ENCODE measurements at places on chromosomes 7 and 10.

DNA sequence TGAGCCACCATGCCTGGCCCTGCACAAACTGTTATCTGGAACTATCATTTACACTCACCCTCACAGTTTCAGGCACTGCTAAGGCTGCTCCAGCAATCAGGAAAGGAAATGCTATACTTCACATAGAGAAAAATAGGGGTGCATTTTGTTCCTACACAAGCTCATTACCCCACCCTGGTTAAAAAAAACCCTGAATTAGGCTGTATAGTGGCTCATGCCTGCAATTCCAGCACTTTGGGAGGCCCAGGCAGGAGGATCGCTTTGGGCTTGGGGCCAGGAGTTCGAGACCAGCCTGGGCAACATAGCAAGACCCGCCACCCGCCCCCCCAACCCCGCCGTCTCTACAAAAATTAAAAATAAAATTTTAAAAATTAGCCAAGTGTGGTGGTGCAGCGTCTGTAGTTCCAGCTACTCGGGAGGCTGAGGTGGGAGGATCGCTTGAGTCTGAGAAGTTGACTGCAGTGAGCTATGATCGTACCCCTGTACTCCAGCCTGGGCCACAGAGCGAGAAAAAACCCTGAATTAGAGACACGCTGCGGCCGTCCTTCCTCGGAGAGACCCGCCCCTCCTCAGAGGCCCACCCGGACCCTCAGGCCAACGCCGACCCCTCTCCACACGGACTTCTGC, 539 bp downstream of the PTCD1 start:
- no peak for DNase-seq

- no peak for DNase-seq
Measured at GRCh38 chr7:71254751-71255150, 122.8 kb downstream of the GALNT17 start.

- DNase-seq = no peak
Measured at GRCh38 chr10:124323806-124324205, 94.9 kb downstream of the OAT start.

DNA sequence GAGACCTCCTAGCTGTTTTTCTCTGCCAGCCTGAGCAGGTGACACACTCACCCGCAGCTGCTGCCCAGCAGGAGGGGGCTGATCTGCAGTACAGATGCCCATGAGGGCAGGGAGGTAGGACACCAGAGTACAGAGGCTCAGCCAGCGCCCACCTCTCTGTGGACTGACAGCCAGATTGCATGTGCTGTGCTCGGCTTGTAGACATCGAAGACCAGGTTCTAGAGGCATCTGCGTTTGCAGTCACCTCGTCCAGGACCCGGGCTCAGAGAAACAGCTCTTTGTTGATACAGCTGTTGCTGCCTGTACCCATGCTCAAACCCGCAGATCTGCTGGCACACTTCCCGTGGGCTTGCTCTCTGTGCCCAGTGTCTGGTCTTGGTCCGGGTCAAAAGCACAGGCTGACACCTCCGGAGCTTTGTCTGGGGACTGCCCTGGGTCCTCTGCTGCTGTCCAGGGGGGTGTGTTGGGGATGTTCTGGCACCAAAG, 224.7 kb downstream of the GLRX3 start:
- DNase-seq = no peak

DNA sequence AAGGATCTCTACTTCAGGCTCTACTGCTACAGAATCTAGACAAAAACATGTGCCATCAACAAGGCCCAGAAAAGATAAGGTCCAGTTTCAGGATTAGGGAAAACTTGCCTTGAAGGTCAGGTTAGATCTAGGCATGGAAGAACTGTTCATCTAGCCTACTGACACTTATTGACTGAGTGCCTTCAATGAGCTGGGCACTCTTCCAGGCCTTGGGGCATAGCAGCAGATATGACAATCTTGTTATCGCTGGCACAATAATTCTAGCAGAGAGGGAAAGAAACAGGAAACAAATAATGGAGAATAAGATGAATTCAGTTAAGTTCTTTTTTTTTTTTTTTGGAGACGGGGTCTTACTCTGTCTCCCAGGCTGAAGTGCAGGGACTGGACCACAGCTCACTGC, 71.6 kb downstream of the ADCYAP1R1 start:
- DNase-seq = no peak

- no peak for DNase-seq
Measured at GRCh38 chr10:69938541-69938991, 114.1 kb upstream of the MACROH2A2 start.

- DNase-seq = no peak
Measured at GRCh38 chr7:7944619-7945282, 23.8 kb upstream of the GLCCI1 start.

DNA sequence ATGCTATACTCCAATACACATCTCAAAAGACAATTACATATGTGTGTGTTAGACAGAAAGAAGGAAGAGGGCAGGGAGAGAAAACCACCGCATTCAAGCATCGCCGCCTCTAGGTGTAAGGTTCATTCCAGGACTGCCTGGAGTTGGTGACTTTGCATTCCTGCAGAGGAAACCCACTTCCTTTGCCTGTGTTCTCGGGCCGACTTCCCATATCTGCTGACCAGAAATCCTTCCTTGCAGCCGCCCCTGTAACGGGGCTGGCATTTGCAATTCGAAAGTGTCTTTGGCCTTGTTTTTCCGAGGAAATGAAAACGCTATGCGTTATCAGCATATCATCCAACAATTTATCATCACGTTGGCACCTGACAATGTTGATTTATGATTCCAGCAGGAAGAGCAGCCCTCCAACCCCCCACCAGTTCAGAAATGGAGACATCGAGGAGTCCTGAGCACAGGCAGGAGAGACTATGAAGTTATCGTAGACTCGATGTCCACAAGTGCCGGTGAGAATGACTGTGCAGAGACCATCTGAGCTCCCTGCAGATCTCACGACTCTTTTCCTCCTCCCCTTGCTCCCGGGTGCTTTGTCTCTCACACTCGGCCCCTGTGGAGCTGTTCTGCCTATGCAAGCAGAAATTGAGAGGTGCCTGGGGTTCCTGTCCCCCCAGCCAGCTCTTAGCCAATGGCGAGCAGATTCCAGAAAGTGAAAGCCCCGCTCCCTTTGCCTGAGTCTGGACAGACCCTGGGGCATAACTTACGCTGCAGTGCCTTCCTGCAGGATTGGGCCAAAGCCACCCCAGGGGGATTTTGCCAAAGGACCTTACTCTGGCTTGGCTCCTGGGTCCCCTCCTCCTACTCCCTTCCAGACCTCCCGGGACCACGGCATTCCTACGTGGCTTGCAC, 68.9 kb upstream of the FOXK1 start:
- DNase-seq = peak; percentile 53

DNA sequence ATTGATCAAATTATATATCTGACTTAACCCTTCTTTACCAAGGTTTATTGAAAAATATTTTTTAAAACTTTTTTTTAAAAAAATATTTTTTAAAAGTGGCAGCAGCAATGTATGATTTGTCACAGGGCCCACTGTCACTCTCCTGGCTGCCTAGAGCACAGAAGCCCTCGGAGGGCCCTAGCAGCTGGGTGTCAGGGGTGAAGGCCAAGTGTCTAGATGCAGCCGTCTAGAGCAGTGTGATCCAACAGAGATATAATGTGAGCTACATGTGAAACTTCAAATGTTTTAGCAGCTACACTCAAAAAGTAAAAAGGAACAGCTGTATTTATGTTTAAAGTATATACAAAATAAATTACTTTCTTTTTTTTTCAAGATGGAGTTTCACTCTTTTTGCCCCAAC, 112.7 kb downstream of the ARHGAP22 start:
- DNase-seq = no peak

All from suppressor macrophage (primary cell).